CMK (cell line): ENCODE measurements at places on chromosomes 4 and X.
A peak's percentile ranks its signal among the peaks of the same experiment; 100 is the strongest.

GRCh38 chr4:2048831-2049230 is 10.3 kb upstream of the NAT8L start:
- DNase-seq = no peak

- no peak for DNase-seq
Observed at GRCh38 chr4:14111730-14112181, 484.2 kb upstream of the BOD1L1 start.

DNA sequence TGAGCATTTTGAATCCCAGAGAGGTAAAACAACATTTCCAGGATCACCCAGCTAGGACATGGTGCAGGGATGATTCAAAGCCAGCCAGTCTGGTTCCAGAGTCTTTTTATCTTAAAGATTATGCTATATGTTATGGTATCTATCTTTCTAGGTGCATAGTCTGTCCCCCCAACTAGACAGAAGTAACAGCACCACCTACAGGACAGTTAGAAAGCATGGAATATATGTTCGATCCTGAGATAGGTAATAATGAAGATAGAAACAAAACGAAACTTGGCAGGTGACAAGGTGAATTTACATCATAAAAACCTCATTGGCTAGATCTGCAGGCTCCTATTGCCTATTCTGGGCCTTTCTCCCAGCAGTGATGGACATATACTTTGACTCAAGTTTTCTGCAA is 723.2 kb downstream of the SMARCA1 start:
- no peak for DNase-seq

- no peak for DNase-seq
Observed at GRCh38 chr4:118313098-118313497, 39.7 kb downstream of the PRSS12 start.

- no peak for DNase-seq
Observed at GRCh38 chr4:80197601-80198440, 518 bp downstream of the PRDM8 start.

DNA sequence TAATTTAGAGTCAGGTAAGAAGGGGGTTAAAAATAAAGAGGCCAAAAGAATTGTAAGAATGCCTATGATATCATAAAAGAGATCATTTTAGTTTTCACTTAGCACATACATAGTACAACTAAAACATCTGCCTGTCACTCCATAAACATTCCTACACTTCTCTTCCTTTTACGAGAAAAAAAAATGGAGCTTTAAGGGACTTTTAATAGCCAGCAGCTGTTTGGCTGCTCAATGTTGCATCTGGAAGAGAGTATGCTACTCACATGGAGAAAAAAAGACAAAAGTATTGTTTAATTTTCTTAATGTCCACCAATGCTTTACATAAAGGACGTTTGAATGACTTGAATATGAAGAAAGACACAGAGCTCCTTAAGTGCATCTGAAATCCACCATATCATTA is 48.7 kb upstream of the TNIP3 start:
- DNase-seq = no peak

DNA sequence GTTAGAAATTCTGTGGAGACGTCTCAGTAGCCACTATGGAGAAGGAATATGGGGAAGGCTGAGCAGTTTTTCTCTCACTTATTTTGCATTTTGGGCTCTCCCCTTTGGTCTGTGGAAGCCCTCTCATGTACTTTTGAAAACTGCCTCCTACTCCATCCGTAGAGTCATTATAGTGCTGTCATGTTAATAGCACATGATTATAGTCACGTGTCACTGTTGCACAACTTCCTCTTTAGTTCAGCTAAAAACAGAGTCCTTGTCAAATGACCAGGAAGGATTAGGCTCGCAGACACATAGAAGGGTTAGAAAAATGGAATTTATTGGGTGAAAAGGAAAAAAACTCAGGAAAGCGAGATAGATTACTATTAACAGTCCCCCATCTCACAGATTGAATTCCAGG is 258.2 kb upstream of the CXorf51A start:
- DNase-seq = peak; percentile 3

DNA sequence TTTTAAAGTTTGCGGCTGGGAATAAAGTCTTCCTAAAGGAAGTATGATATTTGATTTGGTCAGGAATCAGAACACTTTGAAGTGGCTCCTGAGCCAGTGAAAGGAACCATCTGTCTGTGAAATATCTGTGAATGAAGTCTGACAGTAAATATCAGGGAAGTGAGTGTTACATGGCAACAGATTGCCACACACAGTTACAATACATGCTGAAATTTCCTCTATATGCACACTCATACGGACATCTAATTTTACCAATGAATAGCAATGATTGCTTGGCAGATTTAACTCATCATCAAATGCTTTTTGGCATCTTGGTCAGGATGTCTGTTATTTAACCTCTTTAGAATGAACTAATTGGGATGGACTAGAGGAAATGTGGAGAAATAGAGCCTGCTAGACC is 1023.8 kb downstream of the FAT4 start:
- DNase-seq = no peak

GRCh38 chrX:143081231-143081630 is 55.5 kb downstream of the SPANXN4 start:
- DNase-seq = no peak

GRCh38 chr4:152531479-152531878 is 4.4 kb downstream of the FBXW7 start:
- DNase-seq = no peak

DNA sequence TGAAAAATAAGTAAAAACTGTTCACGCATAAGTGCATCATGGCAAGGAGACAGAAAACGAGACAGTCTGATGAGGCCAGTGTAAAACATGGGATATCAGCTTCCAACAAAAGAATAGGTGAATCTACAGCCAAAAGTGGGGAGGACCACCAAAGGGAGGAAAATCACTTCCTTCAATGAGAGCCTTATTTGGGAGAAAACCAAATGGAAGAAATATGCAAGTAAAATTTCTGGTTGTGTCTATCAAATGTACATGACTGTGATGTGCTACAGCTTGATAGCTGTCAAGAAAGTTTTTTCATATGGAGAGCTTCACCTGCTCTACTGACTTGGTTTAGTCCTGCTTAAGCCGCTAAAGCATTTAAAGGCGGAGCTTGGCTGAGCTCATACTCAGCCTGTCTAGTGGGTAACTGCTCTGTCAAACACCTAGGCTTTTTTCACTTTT is 66.2 kb downstream of the MAGEA1 start:
- DNase-seq = no peak

- DNase-seq = no peak
Observed at GRCh38 chr4:74969507-74970474, 36.9 kb downstream of the PARM1 start.
